ENCODE measurements at places on chromosomes 1 and 21.

DNA sequence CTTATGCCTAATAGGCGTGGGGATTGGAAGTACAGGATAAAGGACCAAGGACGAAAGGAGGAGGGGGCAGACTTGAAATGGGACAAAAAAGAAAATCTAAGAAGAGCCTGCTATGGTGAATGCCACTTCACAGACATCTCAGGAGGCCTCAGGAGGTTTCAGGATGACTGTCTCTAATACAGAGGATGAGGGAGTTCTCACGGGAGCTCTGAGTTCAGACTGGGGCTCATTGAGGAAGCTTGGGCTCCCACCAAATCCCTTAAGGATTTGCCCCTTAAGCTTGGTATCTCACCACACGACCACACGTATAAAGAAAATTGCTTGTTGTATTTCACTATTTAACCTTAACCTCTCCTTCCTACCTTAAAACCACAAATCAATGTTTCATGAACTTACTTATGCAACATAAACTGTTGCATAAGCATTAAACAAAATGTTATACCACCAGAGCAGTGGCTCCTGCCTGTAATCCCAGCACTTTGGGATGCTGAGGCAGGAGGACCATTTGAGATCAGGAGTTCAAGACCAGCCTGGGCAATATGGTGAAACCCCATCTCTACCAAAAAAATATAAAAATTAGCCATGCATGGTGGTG is 12.4 kb downstream of the SLC30A1 start:
- H3K4me3 ChIP-seq: no peak overlapping the region
- no peaks in the 10 kb centered on the region for H3K36me3 ChIP-seq
- H3K27me3 ChIP-seq: no peaks in the 10 kb centered on the region

DNA sequence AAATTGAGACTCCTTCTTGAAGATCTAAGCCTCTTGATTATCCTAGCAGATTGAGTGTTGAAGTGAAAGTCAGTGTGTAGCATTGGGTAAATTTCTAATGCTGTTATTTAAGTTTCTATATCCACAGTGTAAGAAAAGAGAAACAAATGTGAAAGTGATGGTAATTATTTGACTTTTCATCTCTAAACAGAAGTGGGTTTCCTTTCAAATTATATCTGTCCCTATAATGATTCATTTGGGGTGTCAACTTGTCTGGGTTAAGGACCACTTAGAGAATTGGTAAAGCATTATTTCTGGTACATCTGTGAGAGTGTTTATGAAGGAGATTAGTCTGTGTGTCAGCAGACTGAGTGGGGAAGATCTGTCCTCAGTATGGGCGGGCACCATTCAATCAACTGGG is 133.0 kb upstream of the HMCN1 start:
- no peaks in the 10 kb centered on the region for H3K36me3 ChIP-seq
- no peaks in the 10 kb centered on the region for H3K27me3 ChIP-seq
- no peak for DNase-seq
- H3K27ac ChIP-seq: no peak overlapping the region
- H3K4me1 ChIP-seq: no peaks in the 10 kb centered on the region
- H3K4me3 ChIP-seq: no peak overlapping the region

DNA sequence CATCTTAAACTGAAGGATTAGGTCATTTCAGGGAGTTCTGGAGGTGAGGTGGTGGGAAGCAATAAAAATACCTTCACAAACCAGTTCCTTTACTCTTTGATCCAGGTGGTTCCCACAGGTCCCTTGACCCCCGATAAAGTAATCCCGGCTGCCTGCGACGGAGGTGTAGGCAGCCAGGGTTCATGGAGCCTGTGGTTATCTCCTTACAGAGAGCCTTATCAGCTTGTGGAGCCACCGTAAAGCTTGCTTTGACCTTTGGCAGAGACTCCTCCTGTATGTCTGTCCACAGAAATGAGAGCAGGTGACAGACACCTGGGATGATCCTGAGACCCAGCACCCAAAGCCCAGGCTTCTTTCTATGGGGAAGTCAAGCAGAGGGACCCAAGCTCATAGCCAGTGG is 243.4 kb downstream of the KIF26B start:
- H3K4me3 ChIP-seq: no peak overlapping the region
- no peak overlapping the region for H3K27ac ChIP-seq
- no peaks in the 10 kb centered on the region for H3K36me3 ChIP-seq
- peaks cover 89% of the 10 kb centered on the region for H3K27me3 ChIP-seq
- DNase-seq: no peak

DNA sequence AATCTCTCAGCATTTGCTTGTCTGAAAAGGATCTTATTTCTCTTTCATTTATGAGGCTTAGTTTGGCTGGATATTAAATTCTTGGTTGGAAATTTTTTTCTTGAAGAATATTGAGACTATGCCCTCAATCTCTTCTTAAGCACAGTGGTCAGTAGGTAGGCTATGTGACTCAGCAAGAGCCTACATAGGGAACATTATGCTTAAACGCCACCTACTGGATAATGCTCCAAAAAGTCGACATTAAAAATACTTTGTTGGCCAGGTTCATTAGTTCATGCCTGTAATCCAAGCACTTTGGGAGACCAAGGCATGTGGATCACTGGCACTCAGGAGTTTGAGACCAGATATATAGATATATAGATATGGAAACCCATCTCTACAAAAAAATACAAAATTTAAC is 678.0 kb upstream of the USP24 start:
- H3K27me3 ChIP-seq: no peaks in the 10 kb centered on the region
- no peak overlapping the region for H3K27ac ChIP-seq
- H3K36me3 ChIP-seq: no peaks in the 10 kb centered on the region
- H3K4me1 ChIP-seq: peaks cover 7% of the 10 kb centered on the region

GRCh38 chr1:230280906-230281413 is 145.2 kb downstream of the PGBD5 start:
- H3K36me3 ChIP-seq: peaks cover 39% of the 10 kb centered on the region
- no peaks in the 10 kb centered on the region for H3K4me1 ChIP-seq
- H3K4me3 ChIP-seq: no peak overlapping the region
- no peak for DNase-seq
